ENCODE measurements at places on chromosomes 2 and 18. TPM values are rescaled to one million over a fixed set of nuclear protein-coding genes. Genes with fewer than 3 reads are reported as not detected.

Gene RNF152
- total RNA-seq = 0.18 TPM

Gene MAP3K19
- total RNA-seq = not detected

Gene IL1RL2
- not detected for total RNA-seq

DNA sequence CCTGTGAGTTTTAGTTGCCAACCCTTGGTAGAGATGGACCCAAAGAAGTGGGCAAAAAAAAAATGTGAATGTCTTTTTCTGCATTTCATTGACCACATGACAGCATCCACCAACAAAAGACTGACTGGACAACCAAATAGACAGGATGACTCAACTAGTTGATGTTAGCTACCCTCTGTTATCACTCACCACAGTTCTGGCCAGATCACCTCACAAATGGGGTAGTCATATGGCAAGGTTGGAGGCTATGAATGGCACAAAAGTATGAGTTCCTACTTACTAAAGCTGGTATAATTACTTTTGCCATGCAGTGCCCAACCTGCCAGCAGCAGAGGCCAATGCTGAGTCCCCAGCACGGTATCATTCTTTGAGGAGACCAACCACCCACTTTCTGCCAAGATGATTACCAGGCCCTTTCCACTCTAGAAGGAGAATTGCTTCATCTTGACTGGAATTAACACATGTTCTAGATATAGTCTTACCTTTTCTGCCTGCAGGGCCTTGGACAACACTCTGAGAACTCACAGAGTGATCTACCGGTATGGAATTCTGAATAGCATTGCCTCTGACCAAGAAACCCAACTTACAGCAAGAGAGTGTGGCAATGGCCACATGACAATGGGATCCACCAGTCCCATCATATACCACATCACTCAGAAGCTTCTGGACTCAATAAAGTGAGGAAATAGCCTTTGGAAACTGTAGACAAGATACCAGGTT, 20.1 kb upstream of the TCF7L1 start:
- no peaks in the 10 kb centered on the region for H3K36me3 ChIP-seq
- no peaks in the 10 kb centered on the region for H3K4me1 ChIP-seq
- no peak overlapping the region for H3K27ac ChIP-seq
- no peak for DNase-seq

GRCh38 chr2:195313962-195314361, 343.1 kb upstream of the SLC39A10 start:
- no peaks in the 10 kb centered on the region for H3K36me3 ChIP-seq
- no peak overlapping the region for H3K27ac ChIP-seq
- peaks cover 6% of the 10 kb centered on the region for H3K4me1 ChIP-seq

DNA sequence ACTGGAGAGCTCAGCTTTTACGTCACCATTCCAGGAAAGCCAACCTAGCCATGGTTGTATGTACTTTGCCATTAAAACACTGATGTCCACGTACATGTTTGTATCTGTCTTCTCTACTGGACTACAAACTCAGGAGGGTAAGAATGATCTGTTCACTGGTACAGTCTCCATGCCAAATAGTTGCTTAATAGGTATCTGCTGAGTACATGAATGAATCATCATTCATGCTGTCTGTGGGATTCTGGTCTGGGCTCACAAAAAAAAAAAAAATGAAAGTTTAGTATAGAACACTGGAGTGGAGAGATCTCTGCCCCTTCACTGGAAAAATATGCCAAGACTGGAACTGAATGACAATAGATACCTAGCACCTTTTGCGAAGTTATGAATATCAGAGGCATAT, 102.6 kb upstream of the ITGA4 start:
- no peak overlapping the region for H3K4me3 ChIP-seq
- 0 out of 2 replicates have a peak, but pooled peaks cover 2% of the 10 kb centered on the region for H3K27me3 ChIP-seq
- DNase-seq = no peak
- no peaks in the 10 kb centered on the region for H3K4me1 ChIP-seq
- H3K36me3 ChIP-seq = no peaks in the 10 kb centered on the region
- H3K27ac ChIP-seq = no peak overlapping the region

GRCh38 chr2:20211860-20212458, 13.0 kb downstream of the SDC1 start:
- no peak overlapping the region for H3K27ac ChIP-seq
- peaks cover 36% of the 10 kb centered on the region for H3K4me1 ChIP-seq
- no peak for DNase-seq
- H3K4me3 ChIP-seq = no peak overlapping the region
- H3K27me3 ChIP-seq = no peaks in the 10 kb centered on the region
- no peaks in the 10 kb centered on the region for H3K36me3 ChIP-seq

DNA sequence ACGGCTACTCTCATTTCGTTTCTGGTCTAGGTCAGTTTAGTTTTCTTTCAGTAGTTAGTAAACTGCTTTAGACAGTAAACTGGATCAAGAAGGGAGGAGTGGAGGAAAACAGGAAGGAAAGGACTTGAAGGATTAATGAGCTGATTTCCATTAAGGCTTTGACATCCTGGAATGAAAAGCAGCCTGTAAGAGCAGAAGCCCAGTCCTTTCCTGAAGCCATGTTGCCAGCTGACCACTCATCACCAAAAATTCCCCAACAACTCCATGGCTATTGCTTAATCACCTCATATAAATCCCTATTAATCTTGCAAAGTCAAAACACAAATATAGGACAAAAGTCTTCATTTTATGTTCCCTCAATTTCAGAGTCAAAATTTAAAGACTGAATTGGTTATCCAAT, 113.7 kb upstream of the ZFP36L2 start:
- no peaks in the 10 kb centered on the region for H3K27me3 ChIP-seq
- peaks cover 8% of the 10 kb centered on the region for H3K4me1 ChIP-seq
- no peaks in the 10 kb centered on the region for H3K36me3 ChIP-seq

- no peaks in the 10 kb centered on the region for H3K4me1 ChIP-seq
- no peaks in the 10 kb centered on the region for H3K27me3 ChIP-seq
- no peaks in the 10 kb centered on the region for H3K36me3 ChIP-seq
- no peak for DNase-seq
- no peak overlapping the region for H3K4me3 ChIP-seq
- no peak overlapping the region for H3K27ac ChIP-seq
Observed at GRCh38 chr2:162556996-162557395, 213.1 kb downstream of the GCA start.

DNA sequence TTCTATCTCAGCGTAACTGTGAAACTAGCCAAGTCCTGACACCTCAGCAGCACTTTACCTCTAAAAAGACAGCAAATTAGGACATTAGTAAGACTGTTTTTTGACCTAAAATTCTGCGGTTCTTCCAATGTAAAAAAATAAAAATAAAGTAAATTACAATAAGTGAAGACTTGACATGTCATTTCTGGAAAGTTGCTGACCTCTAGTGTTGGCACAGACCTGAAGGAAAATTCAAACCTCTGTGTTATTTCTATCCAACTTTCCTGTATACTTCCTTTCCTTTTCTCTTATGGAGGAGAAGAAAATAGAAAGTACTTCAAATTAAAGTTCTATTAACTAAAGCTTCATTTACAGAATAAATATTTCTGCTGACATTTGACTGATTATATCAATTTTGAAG, 110.6 kb downstream of the TMEM182 start:
- H3K4me1 ChIP-seq = no peaks in the 10 kb centered on the region
- H3K27ac ChIP-seq = no peak overlapping the region
- no peaks in the 10 kb centered on the region for H3K27me3 ChIP-seq
- no peak overlapping the region for H3K4me3 ChIP-seq
- no peak for DNase-seq
- no peaks in the 10 kb centered on the region for H3K36me3 ChIP-seq

DNA sequence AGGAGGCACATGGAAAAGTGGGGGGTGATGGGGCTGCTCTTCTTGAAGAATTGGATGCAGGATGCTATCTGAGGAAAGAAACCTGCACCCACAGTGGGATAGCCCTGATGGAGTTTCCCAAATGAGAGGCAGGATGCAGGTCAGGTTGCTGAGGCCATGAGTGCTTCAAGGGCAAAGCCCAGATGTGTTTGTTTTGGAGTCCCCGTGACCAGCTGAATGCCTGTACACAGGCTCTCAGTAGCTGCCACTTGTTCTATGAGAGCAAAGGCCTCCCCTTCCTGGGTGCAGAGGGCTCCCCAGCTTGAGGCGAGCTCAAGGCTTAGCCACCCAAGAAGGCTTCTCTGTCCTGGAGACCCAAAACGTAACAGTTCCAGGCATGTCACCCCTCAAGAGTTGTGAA, 192.7 kb downstream of the SEPTIN10 start:
- no peak for DNase-seq
- H3K27me3 ChIP-seq = no peaks in the 10 kb centered on the region
- no peaks in the 10 kb centered on the region for H3K4me1 ChIP-seq
- H3K4me3 ChIP-seq = no peak overlapping the region
- no peaks in the 10 kb centered on the region for H3K36me3 ChIP-seq
- no peak overlapping the region for H3K27ac ChIP-seq

GRCh38 chr2:240095556-240096523, 40.3 kb downstream of the COPS9 start:
- no peaks in the 10 kb centered on the region for H3K4me1 ChIP-seq
- H3K27ac ChIP-seq = no peak overlapping the region
- H3K36me3 ChIP-seq = no peaks in the 10 kb centered on the region
- no peak for DNase-seq
- H3K4me3 ChIP-seq = no peak overlapping the region
- H3K27me3 ChIP-seq = peaks cover 49% of the 10 kb centered on the region

DNA sequence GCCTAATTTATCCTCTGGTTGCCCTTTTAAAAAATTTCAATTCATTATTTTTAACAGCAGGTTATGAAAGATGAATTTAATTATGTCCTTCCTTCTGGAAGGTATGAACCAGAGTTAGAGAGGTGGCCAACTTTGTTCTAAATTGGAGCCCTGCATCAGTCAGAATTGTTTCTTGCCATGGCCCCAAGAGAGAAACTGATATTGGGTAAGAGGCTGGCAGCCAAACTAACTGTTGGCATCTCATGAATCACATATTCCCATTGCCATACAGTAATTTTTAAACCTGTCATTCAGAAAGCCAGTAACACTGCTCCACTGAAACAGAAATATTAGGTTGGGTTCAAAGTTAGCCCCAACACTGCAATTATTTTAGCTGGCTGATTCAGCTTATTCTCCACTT, 67.4 kb downstream of the SMAD2 start:
- DNase-seq = no peak
- H3K4me1 ChIP-seq = no peaks in the 10 kb centered on the region
- H3K4me3 ChIP-seq = no peak overlapping the region
- H3K27ac ChIP-seq = no peak overlapping the region

GRCh38 chr18:69947361-69948133, at the start of gene CD226:
Gene CD226, minus strand, starts transcription at chr18:69947873. Its CDS starts 467 bp downstream, at chr18:69947406.
- H3K36me3 ChIP-seq = no peaks in the 10 kb centered on the region
- no peaks in the 10 kb centered on the region for H3K4me1 ChIP-seq
- no peak within 1 kb of the TSS for H3K27ac ChIP-seq
- no peaks in the 10 kb centered on the region for H3K27me3 ChIP-seq
- no peak for DNase-seq
- H3K4me3 ChIP-seq = no peak within 1 kb of the TSS

DNA sequence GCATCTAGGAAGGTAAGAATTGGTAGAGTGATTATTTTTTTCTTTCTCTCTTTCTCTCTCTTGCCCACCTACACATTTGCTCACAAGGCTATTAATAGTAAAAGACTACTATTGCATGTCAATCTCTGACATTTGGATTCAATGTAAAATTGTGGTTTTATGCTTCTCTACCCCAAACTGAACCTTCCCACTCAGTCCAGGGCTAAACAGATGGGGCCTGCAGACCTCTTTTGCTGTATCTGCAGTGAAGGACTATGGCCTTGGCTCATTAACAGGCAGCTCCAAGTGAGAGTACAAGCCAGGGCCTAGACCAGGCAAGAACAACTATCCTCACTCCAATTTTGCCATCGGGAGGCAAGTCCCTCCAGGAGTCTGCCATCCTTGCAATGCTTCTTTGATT, 68.3 kb upstream of the ARL4C start:
- no peak overlapping the region for H3K27ac ChIP-seq
- H3K27me3 ChIP-seq = no peaks in the 10 kb centered on the region
- H3K4me1 ChIP-seq = no peaks in the 10 kb centered on the region
- H3K36me3 ChIP-seq = no peaks in the 10 kb centered on the region
- no peak overlapping the region for H3K4me3 ChIP-seq

DNA sequence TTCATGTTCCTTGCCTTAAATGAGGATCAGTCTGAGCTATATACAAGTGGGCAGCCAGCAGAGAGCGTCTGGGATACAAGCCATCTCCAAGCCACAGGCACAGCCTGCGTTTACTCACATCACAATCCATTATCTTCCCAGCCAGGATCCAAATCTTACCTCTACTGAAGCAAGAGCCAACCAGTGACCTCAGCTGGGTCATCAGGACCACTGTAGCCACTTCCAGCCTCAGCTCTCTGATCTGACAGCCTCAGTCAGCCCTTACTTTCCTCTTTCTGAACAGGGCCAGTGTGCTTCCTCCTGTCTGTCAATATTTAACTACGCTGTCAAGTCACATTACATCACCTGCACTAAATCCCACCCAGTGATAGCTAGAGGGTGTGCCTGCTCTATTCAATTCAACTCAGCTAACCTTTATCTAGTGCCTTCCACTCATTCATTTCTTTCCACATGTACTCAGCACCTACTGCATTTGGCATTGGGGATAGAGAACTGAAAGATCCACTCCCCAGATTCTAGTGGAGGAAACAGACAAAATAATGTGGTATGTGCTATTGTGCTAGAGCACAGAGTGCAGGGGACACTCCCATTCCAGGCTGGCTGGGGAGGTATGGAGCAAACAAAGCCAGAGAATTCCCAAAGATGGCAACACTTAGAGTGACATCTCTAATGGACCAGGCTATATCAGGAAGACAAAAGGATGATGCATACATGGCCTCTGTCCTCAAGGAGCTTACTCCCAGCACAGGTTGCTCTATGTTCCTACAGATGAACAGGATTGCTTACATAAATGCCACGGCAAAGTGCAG, 146.5 kb downstream of the NCKAP5 start:
- DNase-seq = no peak
- H3K4me1 ChIP-seq = no peaks in the 10 kb centered on the region
- H3K27ac ChIP-seq = no peak overlapping the region

DNA sequence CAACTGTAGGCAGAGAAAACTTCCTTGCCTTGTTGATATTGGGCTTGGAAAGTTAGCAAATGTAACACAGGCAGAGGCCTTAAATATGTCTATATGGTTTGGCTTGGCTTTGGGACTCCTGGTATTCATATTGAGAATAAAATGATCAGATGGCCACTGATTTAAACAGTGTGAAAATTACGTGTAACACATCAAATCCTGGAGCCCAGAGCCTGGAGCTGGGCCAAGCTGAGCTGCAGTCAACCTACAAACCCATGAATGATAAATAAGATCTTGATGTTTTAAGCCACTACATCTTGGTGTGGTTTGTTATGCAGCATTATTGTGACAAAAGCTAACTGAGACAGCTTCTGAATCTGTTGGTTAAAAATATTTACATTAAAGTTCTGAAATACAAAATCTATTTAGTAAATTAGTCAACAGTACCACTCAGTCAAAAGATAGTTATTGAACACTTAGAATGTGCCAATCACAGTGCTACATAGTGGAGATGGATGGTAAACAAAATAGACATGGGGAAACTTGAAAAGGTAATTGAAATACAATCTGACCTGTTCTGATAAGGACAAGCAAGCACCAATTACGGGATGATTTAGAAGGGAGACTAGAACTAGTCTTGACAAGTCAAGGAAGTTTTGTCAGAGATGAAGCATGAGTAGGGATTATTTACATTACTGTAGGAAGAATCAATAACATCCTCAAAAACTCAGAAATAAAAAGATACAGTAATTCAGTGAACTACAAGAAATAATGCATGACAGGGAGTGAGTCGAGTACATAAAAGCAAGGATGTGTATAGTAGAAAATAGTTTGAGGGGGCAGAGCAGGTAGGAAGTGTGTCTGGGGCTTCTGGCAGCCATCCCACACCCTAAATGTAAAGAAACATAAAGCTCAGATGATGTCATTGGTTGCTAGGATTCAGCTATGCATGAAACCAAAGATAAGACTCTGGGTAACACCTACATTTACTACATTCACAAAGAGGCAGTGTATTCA, 157.7 kb downstream of the HNMT start:
- H3K4me3 ChIP-seq = no peak overlapping the region
- no peak for DNase-seq
- no peaks in the 10 kb centered on the region for H3K27me3 ChIP-seq
- H3K36me3 ChIP-seq = no peaks in the 10 kb centered on the region
- H3K27ac ChIP-seq = no peak overlapping the region
- no peaks in the 10 kb centered on the region for H3K4me1 ChIP-seq

Measured in Panc1 (cell line).